ENCODE measurements at places on chromosomes 7 and 10. TPM values are rescaled to one million over a fixed set of nuclear protein-coding genes. Genes with fewer than 3 reads are reported as not detected.

DNA sequence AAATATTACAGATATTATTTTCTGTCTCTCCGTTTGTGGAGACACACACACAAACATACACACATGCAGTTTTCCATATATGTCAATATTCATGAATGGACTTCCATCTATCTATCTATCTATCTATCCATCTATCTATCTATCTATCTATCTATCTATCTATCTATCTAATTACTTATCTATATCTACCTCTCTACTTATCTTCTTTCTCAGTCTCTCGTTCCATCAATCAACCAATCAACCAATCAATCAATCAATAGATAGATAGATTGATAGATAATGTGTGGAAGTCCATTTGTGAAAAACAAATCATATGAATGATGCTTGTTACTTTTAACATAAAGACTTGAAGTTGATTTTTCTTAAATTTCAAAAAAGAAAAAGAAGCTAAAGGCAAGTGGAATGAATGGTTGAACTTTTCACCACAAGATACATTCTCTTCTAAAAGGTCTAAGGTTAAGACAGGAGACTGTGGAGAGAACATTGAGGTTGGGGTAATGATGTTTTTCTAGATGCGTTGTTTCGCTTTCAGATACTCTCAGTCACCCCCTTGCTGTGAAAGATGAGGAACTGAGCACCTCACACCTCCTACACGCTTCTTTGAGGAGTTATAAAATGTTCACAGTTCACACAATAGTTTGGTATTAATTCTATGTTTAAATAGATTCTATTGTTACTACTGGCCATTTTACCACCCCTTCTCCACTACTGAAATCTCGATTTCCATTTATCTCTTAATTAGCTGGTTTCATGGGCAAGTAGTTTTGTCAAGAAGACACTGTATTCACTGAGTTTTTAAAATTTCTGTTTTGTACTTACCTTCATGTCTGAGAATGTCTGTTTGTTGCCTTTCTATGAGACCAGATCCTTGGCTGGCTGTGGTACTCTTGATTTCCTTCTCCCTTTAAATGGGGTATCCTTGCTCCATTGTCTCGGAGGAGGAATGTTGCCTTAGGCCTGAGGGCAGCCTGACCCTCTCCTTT, 114.1 kb downstream of the EMX2 start:
- DNase-seq = no peak
- no peak overlapping the region for H3K4me3 ChIP-seq
- H3K36me3 ChIP-seq = no peaks in the 10 kb centered on the region
- peaks cover 6% of the 10 kb centered on the region for H3K4me1 ChIP-seq
- no peak overlapping the region for H3K27ac ChIP-seq

GRCh38 chr7:45591101-45591906, 17.1 kb downstream of the ADCY1 start:
- no peak overlapping the region for H3K27ac ChIP-seq
- no peaks in the 10 kb centered on the region for H3K4me1 ChIP-seq
- H3K4me3 ChIP-seq = no peak overlapping the region
- no peaks in the 10 kb centered on the region for H3K36me3 ChIP-seq
- DNase-seq = no peak

DNA sequence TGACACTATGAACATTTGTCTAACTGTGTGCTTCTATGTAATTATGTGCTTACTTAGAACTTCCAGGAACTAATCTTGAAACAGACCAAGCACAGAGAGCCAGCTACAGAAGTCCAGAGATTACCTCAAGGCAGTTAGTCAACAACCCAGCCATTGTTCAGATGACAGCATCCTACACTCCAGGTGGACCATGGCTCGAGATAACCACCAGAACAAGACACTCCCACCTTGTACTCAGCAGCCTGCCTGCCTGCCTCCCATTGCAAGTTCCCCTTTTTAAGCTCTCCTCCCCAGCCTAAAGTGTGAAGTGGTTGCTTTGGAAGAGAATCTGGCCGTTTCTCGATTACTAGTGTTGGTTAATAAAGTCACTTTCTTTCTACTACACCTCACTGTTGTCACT, 1080.6 kb upstream of the LRRN3 start:
- no peak overlapping the region for H3K4me3 ChIP-seq
- no peaks in the 10 kb centered on the region for H3K4me1 ChIP-seq
- no peaks in the 10 kb centered on the region for H3K36me3 ChIP-seq
- H3K27ac ChIP-seq = no peak overlapping the region

The MRLN gene
- total RNA-seq = not detected

The NCF1 gene
- 121 TPM for total RNA-seq

All from activated B cell treated with CpG ODN at 0.5 μM for 24 hours (primary cell).